Thyroid gland (tissue), 4 donors: ENCODE measurements at places on chromosomes 3 and 15. TPM values are rescaled to one million over a fixed set of nuclear protein-coding genes. Genes with fewer than 3 reads are reported as not detected.

DNA sequence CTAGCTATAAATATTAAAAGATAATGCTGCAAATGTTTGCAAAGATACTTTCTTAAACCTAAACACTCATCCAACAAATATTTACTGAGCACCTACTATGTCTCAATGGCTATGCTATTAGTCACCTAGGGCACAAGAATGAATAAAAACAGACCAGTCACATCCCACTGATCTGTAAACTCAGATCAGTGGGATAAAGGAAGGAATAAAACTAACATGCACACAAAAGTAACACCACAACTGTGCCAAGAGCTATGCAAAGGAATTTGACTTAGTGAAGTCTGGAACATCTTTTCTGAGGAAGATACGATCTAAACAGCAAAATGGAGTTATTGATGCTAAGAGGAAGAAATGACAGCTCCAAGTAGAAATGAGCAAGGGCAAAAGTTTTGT lies 56.6 kb downstream of the CBLB start:
- no peak for DNase-seq

DNA sequence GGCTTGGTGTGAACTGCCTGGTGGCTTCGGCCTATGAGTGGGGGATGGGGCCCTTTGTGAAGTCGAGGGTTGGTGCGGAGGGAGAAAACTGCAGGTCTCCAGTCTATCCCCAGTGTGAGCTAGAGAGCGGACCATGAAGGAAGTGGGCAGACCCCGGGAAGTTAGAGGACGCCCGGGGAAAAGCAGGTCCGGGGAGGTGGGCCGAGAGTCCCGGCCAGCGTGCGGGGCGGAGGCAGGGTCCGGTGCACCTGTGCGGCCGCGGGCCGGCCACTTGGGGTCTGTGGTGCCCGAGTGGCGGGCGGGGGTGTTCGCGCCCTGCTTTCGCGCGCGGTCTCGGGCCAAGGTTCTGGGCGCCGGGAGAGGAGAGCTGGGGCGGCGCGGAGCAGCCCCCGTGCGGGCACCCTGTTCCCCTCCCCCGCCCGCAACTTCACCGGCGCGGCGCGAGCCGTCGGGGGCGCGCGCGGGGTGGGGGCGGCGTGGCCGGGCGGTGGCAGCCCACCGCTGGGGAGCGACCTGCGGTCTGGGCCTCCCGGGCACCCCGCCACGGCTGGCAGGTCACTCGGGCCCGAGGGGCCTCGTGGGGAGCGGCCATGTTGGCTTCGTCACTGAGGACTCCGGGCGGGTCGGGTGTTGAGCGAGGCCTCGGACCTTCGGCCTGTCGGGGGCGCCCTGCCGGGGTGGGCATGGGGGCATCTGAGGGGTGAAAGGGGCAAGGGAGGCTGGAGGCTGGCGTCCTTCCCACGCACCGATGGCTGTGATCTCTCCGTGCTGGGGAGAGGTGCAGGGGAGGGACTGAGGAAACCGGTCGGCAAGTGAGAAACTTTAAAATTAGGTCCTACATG lies 4.8 kb downstream of the UBE2E1 start:
- peak; percentile 64 for DNase-seq

DNA sequence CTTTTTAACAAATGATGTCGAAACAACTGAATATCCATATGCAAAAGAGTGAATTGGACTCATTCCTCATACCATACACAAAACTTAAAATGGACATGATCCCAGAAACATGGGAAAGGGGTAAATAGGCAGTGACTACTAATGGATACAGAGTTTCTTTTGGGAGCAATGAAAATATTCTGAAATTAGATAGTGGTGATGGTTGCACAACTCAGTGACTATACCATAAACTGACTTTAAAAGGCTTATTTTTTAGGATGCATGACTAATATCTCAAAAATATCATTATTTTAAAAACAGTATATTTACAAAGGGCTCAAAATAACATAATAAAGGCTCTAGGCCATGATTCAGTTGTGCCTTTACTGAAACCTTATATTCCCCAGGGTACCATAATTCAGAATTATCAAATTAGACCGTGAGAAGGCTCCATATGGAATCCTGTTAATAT lies 16.3 kb upstream of the ATP13A3 start:
- DNase-seq = no peak

DNA sequence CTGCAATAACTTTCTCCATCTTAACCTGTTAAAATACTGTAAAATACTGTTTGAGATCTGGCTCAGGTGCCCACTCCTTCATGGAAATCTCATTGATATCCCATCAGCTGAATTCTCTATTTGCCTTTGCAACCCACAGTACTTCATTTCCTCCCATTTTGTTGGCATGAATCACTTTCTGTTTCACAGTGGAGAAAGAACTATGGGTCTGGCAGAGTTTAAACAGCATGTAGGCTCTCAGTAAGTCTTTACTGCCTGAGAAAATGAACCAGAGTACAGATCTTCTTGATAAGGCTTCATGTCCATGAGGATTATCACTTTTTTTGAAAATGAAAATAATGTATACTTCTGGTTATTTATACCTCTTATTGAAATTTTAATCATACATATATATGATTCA lies 245.9 kb downstream of the NAALADL2 start:
- no peak for DNase-seq

DNA sequence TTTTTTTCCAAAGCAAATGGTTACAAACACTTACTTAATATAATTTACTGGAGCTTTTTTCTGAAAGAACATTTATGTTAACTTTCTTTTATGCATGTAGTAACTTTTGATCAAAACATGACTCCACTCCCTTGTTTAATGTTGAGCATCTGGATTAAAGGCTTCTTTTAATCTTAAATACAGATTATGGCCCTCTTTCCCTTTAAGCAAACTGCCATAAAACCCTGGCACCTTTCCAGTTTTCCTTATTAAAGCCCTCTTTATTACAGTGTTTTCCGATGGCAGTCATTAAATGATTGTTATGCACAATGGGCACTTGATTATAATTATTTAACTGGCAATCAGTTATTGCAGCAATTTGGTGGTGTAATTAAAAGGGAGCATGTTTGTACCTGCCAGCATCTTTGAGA lies 167.0 kb downstream of the VGLL4 start:
- DNase-seq = no peak

DNA sequence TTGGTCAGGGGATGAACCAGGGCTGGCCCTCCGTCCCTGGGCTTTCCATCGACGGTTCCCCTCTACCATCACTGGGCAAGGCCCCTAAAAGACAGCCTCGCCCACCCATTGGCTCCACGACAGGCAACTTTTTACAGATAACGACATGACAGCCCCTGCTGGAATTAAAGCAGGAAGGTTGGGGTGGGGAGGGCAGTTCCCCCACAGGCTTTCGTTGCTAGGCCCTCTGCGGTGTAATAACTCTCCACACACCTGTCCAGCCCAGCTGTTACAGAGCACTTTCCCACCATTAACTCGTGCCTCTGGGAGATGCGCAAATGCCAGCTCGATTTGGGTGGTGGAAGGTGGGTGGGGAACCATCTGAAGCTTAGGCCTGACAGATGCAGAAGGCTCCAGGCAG lies 264.2 kb upstream of the TLE3 start:
- DNase-seq = no peak

DNA sequence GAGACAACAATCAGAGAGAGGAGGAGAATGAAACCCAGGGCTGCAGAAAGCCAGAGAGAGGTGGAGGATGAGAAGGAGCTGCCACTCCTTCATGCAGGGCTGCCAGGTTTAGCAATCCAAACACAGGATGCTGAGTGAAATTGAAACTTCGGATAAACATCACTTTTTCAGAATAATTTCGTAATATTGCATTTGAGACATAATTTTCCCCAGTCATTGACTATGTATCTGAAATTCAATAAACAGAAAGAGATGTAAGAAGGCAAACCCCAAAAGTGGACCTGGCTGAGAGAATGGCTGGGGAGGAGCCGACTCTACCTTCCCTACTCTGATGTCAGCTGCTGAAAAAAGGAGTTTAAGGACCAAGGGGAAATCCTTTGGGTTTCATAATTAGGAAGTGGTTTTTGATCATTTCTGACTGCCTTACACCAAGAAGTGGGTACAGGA lies 33.8 kb downstream of the SLC9A9 start:
- no peak for DNase-seq

- DNase-seq = no peak
These were observed 495.0 kb upstream of the ZNF385D start for GRCh38 chr3:22245811-22246583.

DNA sequence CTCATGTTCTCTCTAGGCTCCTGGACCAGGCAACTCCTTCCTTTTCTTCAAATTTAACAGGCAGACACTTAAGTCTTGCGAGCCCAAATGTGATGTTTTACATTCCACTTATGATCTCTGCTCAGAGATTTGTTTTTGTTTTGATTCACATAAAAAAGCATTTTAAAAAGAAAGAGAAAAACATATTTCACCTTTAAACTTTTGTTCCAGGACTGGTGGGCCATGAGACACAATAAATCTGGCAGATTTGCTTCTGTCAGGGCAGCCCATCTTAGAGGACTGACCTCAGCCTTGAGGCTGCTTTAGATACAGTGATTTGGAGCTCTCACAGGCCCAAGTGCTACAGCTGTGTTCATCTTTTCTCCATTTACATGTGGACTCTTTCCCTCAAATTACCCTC lies 52.0 kb downstream of the CMSS1 start:
- no peak for DNase-seq

DNA sequence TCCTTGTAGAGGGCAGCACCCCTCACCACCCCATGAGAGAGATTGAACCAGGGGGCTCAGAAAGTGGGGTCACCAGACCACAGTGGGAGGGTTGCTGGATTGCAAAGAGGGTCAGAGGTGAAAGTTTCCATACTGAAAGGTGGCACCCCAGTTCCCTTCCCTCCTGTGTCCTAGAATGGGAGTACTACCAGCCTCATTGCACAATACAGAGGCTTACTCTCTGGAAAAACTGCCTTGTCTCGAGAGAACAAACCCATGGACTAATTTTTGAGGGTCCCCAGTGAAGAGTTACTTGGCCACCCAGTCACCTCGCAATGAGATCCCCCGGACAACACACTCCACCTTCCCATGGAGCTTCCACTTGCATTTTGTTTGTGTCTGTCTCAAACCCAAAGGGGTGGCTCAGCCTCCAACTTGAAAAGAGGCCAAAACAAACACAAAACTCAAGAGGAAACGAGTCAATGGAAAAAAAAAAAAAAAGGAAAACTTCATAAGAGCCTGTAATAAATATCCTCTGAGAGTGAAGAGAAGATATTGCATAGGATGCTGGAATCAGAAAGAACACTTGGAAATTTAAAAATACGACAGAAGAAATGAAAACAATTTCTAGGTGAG lies 18.6 kb downstream of the MESP2 start:
- DNase-seq = peak; percentile 44

DNA sequence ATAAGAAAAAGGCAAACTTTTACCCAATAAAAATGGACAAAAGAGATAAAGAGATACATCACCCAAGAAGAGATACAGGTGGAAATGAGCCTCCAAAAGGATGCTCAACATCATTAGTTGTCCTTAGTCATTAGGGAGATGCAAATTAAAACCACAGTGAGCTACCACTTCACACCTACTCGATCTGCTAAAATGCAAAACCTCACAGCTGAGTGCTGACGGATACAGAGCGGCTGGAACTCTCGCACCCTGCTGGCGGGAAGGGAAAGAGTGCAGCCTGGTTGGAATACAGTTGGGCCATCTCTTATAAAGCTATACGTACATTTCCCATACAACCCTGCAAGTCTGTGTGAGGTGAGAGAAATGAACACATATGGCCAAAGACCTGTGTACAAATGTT lies 78.5 kb upstream of the PRR20G start:
- DNase-seq = no peak

DNA sequence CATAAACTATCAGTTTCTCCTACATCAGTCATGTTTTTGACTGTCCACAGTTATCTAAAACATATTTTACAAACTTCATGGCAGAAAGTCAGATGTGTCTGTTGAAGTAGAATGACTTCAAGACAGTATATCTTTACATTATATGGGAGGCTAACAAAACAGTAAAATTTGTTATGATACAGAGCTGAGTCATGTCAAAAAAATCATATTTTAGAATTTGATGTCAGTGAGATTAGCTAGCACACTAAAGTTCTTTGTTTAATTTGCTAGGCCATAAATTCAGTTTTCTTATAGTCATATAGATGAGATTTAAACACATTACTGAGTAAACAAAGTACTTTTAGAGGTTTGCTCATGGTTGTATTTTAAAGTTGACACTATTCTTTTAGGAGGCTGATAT lies 80.3 kb upstream of the IGSF10 start:
- DNase-seq = no peak

GRCh38 chr15:69926006-69926405 lies 171.7 kb downstream of the TLE3 start:
- DNase-seq = no peak

DNA sequence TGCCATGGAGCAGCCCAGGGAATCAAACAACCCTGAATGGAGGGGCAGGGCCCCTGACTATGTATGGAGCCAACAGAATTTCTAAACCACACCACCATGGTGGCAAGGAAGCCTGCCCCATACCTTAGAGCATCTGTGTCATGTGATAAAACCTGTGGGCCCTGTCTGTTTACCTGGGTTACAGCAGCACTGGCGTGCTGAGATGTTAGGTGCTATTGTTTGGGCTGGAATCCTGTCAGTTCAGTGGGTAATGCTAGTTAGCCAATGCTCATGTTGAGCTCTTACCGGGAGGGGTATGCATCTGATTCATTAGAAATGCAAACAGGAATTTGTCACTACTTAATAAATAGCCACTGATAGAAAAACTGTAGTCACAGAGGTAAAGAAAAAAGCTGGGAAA lies 63.5 kb upstream of the ETV5 start:
- no peak for DNase-seq

DNA sequence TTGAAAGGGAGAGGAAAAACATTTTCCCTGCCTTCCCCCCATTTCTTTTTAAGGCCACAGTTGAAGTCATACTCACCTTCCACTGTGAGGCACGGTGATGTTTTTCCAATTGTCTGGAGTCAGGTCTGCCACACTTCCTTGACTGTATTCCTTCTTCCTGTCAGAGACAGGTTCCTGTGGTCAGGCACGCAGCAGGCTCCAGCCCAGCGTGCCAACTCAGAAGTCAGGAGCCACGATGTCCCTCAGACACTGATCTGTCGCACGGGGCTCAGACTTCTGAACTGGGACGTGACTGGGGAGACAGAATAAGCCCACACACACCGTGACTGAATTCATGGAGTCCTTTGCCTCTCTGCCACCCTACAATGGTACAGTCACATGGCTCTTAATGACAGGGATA lies 41.2 kb upstream of the ADAMTS9 start:
- DNase-seq = no peak

IL5RA gene
- total RNA-seq = not detected

SLC49A4 gene
- 27.7 TPM for total RNA-seq

SLCO3A1 gene
- 30.6 TPM for total RNA-seq

LTF gene
- total RNA-seq = 6.3 TPM

GOLGA8S gene
- 2.7 TPM for total RNA-seq

HGD gene
- total RNA-seq = 50.8 TPM

SKOR1 gene
- total RNA-seq = 0.49 TPM

APEH gene
- total RNA-seq = 219 TPM

CDHR4 gene
- not detected for total RNA-seq

SPTSSB gene
- not detected for total RNA-seq

STAB1 gene
- 78.5 TPM for total RNA-seq

CCR9 gene
- total RNA-seq = not detected

FAM107A gene
- 137 TPM for total RNA-seq

PPM1L gene
- total RNA-seq = 77.4 TPM

CYP19A1 gene
- total RNA-seq = 3.8 TPM
